ENCODE measurements at places on chromosomes 7 and 10.

- DNase-seq, result no peak
These were observed 29.4 kb upstream of the GOLGA7B start for GRCh38 chr10:97820096-97820704.

DNA sequence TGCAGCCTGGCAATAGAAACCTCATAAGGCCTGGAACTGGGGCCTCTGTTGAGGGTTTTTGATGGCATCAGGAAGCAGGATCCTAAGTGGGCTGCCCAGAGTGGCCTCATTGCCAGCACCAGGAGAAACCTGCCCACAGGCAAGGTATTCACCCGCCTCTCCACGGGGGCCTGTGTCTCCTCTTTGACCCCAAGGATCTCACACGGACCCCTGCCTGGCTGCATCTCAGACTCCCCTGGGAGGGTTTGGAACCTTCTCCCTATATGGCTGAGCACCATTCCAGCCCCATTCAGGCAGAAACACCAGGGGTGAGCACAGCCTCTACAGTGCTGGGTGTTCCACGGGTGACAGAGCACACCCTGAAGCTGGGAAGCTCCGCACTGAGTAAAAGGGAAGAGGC is 14.6 kb upstream of the C10orf71 start:
- no peak for DNase-seq

DNA sequence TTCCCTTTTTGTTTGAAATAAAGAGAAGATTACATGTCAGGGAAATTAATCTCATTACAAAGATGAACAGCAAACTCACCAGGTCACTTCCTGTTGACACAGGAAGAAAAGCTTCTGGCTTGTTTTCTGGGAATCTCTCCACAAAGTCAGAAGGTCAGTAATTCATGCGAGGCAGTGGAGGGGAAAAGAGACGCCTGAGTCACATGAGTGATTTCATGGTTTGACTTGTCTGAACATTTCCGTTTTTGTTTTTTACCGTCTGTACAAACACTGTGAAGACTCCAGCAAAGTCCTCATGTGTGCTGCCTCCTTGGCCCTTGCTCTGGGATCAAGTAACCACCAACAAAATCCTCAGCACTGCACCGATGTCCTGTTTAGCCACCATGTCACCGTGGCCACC is 2.5 kb upstream of the HABP2 start:
- no peak for DNase-seq

GRCh38 chr10:132363921-132364593 is 32.1 kb downstream of the LRRC27 start:
- no peak for DNase-seq
